Liver (tissue), 10 donors: ENCODE measurements at places on chromosomes 1 and 21. TPM values are rescaled to one million over a fixed set of nuclear protein-coding genes. Genes with fewer than 3 reads are reported as not detected.

The TFF1 gene
- total RNA-seq = not detected

The PLXNA2 gene
- 2.8 TPM for total RNA-seq

The PGBD2 gene
- total RNA-seq = 11.1 TPM

The STIL gene
- total RNA-seq = 0.84 TPM

The LIN28A gene
- total RNA-seq = not detected

The CD160 gene
- total RNA-seq = 1.0 TPM

The CTXND2 gene
- not detected for total RNA-seq

The ABL2 gene
- total RNA-seq = 7.8 TPM

The BCL2L15 gene
- total RNA-seq = 0.70 TPM

The AVPR1B gene
- total RNA-seq = not detected

The NUF2 gene
- not detected for total RNA-seq

The SAMD11 gene
- total RNA-seq = 1.3 TPM

The MTOR gene
- total RNA-seq = 45.0 TPM

The ACTA1 gene
- total RNA-seq = 0.08 TPM

The BARHL2 gene
- not detected for total RNA-seq

The MECR gene
- 13.6 TPM for total RNA-seq

The SLC44A3 gene
- 2.4 TPM for total RNA-seq

The CFAP410 gene
- 12.9 TPM for total RNA-seq

The S100A2 gene
- not detected for total RNA-seq

The IQGAP3 gene
- total RNA-seq = 8.5 TPM

The HES5 gene
- total RNA-seq = 0.93 TPM

The RPE65 gene
- total RNA-seq = not detected

The CLCA1 gene
- total RNA-seq = not detected

The RPL11 gene
- total RNA-seq = 689 TPM

The IVL gene
- total RNA-seq = not detected

The IFI44 gene
- total RNA-seq = 5.9 TPM

The LCE1B gene
- total RNA-seq = not detected

The SLC25A34 gene
- total RNA-seq = 7.3 TPM

The FCGR1A gene
- 3.5 TPM for total RNA-seq

The OR2M3 gene
- not detected for total RNA-seq

The GLIS1 gene
- total RNA-seq = under 0.01 TPM

The OR2T1 gene
- total RNA-seq = not detected

The OR14K1 gene
- not detected for total RNA-seq

The C1orf141 gene
- not detected for total RNA-seq

The RGS16 gene
- 2.7 TPM for total RNA-seq

The DBT gene
- 9.8 TPM for total RNA-seq

The URB2 gene
- 10.5 TPM for total RNA-seq

The RHCE gene
- 0.92 TPM for total RNA-seq

The NT5C1A gene
- total RNA-seq = 0.08 TPM

The IRF6 gene
- 0.51 TPM for total RNA-seq

The FMOD gene
- 2.7 TPM for total RNA-seq

The FNDC5 gene
- 10.5 TPM for total RNA-seq

The AGT gene
- total RNA-seq = 1,430 TPM

The KIF26B gene
- total RNA-seq = 0.50 TPM

The HPDL gene
- total RNA-seq = 5.2 TPM

The TTC34 gene
- not detected for total RNA-seq

The SPRR2G gene
- not detected for total RNA-seq

The NES gene
- 1.4 TPM for total RNA-seq

The NGF gene
- 0.79 TPM for total RNA-seq
